ENCODE measurements at places on chromosomes 7 and 10.
A peak's percentile ranks its signal among the peaks of the same experiment; 100 is the strongest.

- no peak for DNase-seq
Observed at GRCh38 chr7:152709287-152710152, 33.6 kb upstream of the XRCC2 start.

- DNase-seq: no peak
Observed at GRCh38 chr7:105028004-105028403, 14.0 kb downstream of the KMT2E start.

- DNase-seq: peak; percentile 26
Observed at GRCh38 chr7:158394936-158395335, 192.7 kb downstream of the PTPRN2 start.

DNA sequence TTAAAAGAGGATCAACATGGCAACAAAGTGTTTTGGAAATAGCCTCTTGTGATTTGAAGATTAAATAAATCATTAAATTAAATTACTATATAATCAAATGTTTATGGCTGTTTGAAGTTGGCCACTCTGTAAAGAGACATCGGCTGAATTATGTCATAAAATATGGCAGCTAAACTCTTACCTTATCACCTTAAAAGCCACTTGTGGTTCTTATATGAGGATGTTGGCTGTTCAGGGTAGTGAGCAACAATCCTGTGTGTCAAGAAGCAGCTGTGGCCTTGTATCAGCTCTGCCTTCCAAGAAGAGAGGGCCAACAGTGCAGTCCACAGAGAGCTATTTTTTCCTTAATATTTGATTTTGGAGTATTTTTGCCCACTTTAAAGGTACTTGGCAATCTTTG, 113.4 kb upstream of the CDK6 start:
- no peak for DNase-seq

DNA sequence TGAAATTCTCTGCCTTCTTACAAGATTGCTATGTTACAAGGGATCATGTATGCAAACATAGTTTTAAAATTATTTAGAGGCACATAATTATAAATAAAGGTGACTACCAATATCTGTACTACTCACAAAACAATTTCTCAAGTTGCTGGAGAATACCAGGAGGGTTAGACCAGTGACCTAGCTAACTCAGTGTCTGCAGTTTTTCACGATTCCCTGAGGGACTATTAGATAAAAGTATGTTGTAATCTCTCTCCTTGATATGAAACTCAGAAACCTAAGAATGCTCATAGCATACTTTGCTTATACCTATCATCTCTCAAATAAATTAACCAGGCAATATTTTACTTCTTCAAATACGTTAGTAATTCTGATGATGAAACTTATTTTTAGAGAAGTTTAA, 534.0 kb upstream of the ANKRD30A start:
- no peak for DNase-seq

DNA sequence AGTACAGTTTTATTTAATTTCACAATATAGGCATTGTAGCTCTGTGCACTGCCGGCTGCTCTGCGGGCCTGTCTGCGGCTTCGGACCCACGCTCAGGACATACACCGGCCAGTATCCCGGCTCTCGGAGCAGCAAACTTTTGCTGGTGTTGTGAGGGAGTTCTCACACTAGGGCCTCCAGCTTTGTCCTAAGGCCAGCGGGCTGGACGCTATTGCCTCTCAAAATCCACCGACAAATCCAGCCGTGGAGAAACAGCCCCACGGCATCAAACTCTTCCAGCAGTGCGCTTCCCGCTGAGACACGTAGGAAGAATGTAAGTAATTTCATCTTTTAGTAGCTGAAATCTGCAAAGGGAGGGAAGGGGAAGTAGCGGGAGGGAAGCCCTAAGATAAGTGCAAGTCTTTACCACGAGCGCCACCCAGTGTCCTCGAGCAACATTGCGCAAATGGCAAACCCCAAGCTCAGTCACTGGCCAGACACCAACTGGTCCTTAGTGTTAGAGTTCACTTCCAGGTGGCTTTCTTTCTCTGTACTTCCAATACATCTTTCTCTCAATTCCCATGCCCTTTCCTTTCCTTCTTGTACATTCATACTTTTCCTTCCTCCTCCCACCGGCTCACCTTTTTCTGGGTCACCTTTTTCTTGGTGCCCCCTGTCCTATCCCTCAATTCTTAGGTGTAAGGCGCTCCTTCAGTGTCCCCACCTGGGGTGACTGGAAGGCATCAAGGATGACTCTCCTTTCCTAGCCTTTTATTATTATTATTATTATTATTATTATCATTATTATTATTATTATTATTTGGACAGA, 3.0 kb upstream of the DLX5 start:
- DNase-seq: peak; percentile 53
